ENCODE measurements at places on chromosomes 7 and 10. TPM values are rescaled to one million over a fixed set of nuclear protein-coding genes. Genes with fewer than 3 reads are reported as not detected.
A peak's percentile ranks its signal among the peaks of the same experiment; 100 is the strongest.

The SLC13A1 gene
- not detected for total RNA-seq

The UNC5B gene
- 0.05 TPM for total RNA-seq

The TUBB8 gene
- total RNA-seq: not detected

The NUTM2A gene
- total RNA-seq: not detected

The SCIN gene
- 0.05 TPM for total RNA-seq

The VWA2 gene
- total RNA-seq: not detected

The LYZL2 gene
- not detected for total RNA-seq

The CHRM2 gene
- not detected for total RNA-seq

The HOXA6 gene
- not detected for total RNA-seq

DNA sequence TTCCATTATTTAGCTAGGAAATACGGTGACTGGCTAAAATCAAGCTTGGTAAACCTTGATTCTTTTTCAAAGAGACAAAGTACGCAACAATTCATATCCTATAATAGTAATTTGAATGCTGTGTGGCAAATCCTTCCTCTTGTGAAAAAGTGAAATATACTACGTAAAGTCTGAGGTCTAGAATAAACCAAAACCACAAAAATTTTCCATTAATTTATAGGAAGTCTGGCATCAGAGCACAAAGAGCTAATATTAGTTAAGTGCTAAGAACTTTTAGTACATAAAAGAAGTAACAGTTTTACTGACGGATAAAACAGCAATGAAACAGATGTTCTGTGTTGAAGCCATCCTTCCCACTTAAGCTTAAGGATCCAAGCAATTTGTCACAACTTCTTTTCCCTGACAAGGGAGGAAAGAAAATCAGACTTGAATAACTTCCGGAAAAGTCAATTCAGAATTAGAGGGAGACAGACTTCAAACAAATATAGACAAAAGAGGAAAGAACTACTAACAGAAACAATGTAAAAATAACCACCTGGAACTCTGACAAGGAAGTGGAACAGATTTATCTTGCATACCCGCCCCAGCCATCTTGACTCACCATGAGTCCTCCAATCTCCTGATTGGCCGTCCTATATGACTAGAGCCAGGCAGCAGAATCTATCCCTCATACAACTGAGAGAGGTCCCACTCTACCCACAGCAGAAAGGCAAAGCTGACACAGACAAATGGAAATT is 34.6 kb downstream of the RHEB start:
- H3K4me1 ChIP-seq: peaks cover 19% of the 10 kb centered on the region
- no peaks in the 10 kb centered on the region for H3K27me3 ChIP-seq
- peak; percentile 14 for DNase-seq
- H3K4me3 ChIP-seq: no peak overlapping the region

GRCh38 chr7:31478721-31479120 is 35.2 kb upstream of the ITPRID1 start:
- H3K27me3 ChIP-seq: no peaks in the 10 kb centered on the region
- no peak for DNase-seq
- no peak overlapping the region for H3K4me3 ChIP-seq

DNA sequence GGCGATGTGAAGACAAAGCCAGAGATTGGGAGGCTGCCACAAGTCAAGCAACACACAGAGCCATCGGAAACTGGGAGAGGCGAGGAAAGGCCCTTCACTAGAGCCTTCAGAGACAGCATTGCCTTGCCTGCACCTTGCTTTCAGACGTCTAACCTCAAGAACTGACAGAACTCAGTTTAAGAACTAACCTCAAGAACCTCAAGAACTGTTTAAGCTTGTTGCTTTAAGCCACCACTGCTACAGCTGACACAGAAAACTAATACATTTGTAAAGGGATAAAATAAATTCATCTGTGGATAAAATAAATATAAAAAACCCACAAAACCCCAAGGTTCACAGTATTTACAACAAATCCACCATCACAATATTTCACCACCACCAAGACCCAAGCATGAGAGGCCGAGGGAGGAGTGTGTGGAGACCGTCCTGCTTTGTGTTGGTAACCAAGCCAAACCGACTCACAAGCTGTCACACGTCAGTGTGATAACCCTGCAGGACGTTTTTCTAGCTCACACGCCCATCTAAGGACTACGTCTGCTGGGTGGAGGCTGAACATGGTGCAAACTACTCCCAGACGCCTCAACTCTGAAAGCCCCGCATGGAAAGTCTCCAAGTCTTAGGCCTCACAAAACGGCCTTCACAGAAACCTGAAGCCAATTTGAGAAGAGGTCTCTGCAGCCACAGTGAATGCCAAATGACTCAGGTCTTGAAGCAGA is 116.8 kb downstream of the ABLIM1 start:
- peak overlapping the region; percentile 95 for H3K27ac ChIP-seq
- H3K36me3 ChIP-seq: no peaks in the 10 kb centered on the region
- DNase-seq: peak; percentile 87
- H3K27me3 ChIP-seq: no peaks in the 10 kb centered on the region

DNA sequence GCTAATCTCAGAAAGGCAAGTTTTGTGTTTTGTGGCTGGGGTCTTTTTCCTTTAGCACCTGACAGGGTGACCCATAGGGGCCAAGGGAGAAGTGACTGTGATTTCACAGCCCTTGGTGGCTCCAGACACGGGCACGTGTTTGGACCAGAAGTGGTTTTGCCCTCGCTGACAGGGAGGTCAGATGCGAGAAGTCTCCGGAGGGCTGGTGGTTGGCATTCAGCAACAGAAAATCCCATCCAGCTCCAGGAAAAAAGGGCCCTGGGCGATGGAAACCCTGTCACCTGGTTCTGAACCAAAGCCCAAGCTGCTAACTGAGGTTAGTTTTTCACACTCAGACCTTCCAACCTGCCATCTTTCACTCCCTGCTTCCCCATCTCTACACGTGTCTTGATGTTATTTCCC is 272.9 kb downstream of the TRIL start:
- H3K27ac ChIP-seq: no peak overlapping the region
- no peaks in the 10 kb centered on the region for H3K4me1 ChIP-seq
- peaks cover 21% of the 10 kb centered on the region for H3K27me3 ChIP-seq
- no peak for DNase-seq

DNA sequence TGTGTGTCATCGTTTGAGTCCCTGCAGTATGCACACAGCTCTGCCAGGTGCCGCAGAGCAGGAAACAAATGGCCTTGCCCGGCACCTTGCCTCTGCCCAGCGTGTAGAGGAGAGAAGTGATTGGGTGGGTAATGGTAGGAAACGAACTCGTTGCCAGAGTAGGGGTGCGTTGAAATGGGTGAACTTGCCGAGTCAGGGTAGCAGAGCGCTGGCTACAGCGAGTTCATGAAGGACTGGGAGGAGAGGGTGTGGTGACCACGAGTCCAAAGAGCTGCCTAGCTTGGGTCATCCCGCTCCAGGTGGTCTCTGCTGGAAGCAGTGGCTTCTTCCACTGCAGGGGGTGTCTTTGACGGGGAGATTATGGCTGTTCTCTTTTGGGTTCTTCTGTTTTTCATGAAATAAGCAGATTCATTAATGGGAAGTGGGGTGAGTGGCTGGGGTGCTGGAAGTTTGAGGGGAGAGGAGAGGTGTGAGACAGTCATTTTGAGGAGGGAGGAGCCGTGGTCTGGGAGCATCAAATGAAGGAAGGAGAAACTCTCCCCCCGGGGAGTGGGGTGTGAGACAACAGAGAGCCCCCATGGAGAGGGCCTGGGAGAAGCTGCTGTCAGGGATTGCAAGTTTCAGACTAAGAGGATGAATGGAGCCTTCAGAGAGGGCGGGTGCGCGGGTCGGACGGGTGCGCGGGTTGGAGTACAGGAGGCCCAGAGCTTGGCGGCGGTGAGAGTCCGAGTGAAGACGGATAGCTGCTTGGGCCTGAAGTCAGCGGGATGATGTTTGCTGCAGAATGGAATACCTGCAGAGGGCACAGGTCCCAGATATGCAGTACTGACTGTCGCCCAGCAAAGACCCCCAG is 26.2 kb downstream of the PPP2R2D start:
- H3K4me3 ChIP-seq: no peak overlapping the region
- DNase-seq: no peak
- H3K4me1 ChIP-seq: peaks cover 79% of the 10 kb centered on the region
- H3K27me3 ChIP-seq: no peaks in the 10 kb centered on the region

DNA sequence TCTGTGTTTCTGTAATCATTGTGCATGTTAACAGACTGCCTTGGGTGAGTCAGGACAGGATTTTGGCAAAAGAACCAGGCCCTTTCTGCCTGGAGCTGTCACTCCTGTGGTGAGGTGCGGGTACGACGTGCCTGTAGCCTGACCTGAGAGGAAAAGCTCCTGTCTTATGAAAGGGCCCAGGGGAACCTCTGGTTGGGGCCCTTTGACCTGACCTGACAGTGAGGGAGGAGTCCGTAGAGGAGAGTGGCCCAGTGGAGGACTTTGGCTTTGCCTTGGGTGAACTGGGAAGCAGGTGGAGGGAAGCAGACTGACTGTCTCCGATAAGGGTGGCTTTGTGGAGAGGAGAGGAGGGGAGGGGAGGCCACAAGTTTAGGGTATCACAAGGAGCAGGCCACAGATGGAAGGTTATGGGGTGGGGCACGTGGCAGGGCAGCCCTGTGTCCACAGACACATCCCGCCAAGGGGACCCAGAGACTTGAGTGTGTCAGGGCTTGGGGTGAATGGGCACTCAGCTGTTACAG is 6.9 kb downstream of the PFKP start:
- H3K27ac ChIP-seq: no peak overlapping the region
- H3K36me3 ChIP-seq: peaks cover 54% of the 10 kb centered on the region
- peaks cover 63% of the 10 kb centered on the region for H3K4me1 ChIP-seq
- H3K4me3 ChIP-seq: no peak overlapping the region
- DNase-seq: no peak
- no peaks in the 10 kb centered on the region for H3K27me3 ChIP-seq

- no peak for DNase-seq
- H3K27ac ChIP-seq: no peak overlapping the region
- no peaks in the 10 kb centered on the region for H3K4me1 ChIP-seq
- H3K4me3 ChIP-seq: no peak overlapping the region
These were observed 47.2 kb downstream of the XPNPEP1 start for GRCh38 chr10:109875828-109876821.

- H3K36me3 ChIP-seq: no peaks in the 10 kb centered on the region
- H3K27me3 ChIP-seq: peaks cover 60% of the 10 kb centered on the region
- no peak overlapping the region for H3K27ac ChIP-seq
- H3K4me3 ChIP-seq: no peak overlapping the region
- H3K4me1 ChIP-seq: peaks cover 12% of the 10 kb centered on the region
These were observed 1.2 kb downstream of the SFRP4 start for GRCh38 chr7:37915438-37915837.

DNA sequence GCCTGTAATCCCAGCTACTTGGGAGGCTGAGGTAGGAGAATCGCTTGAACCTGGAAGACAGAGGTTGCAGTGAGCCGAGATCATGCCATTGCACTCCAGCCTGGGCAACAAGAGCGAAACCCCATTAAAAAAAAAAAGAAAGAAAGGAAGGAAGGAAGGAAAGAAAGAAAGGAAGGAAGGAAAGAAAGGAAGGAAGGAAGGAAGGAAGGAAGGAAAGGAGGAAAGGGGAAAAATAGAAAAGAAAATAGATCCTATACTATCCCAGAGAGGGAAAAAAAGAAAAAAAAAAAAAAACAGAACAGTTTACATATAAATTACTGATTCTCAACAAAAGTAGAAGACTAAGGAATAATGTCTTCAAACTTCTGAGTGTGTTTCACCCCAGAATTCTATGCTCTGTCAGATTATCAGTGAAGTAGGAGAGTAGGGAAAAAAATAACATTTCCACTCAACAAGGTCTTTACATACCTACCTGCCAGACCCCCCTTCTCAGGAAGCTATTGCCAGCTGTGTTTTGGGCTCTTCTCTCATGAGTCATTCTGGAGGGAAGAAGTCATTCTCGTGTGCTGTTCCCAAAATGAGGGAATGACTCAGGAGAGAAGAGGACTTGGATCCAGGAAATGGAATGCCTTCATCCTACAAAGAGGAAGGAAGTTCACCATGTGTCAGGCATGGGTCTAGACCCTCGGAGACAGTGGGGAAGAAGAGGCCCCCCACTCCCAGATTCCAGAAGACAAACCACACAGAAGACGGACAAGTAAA is 20.9 kb downstream of the RGS10 start:
- peak overlapping the region; percentile 50 for H3K27ac ChIP-seq
- H3K4me1 ChIP-seq: peaks cover 75% of the 10 kb centered on the region
- DNase-seq: no peak
- no peak overlapping the region for H3K4me3 ChIP-seq
- no peaks in the 10 kb centered on the region for H3K27me3 ChIP-seq

DNA sequence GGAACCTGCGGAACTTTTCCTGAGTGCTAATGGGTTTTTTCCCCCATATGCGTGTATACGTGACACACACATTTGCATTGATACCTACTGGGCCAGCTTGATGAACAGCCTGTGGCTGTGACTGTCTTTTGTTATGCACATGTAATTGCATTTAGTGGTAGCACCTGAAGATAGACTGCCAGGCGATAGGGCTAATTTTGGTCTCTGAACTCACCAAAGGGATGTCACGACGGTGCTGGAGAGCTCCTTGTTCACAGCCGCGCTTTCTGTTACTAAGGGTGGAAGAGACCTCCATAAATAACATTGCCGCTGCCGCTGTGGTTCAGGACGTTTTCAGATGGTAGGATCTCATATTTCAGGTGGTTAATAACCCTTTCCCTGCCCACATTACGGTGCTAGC is 133.2 kb downstream of the CAMK1D start:
- no peak overlapping the region for H3K27ac ChIP-seq
- DNase-seq: no peak

- peaks cover 34% of the 10 kb centered on the region for H3K36me3 ChIP-seq
- peaks cover 67% of the 10 kb centered on the region for H3K4me1 ChIP-seq
- no peaks in the 10 kb centered on the region for H3K27me3 ChIP-seq
These were observed 6.4 kb downstream of the AGBL3 start for GRCh38 chr7:134992626-134993179.

GRCh38 chr7:30405179-30405578 is 73.4 kb downstream of the NOD1 start:
- DNase-seq: no peak
- no peak overlapping the region for H3K27ac ChIP-seq
- H3K4me1 ChIP-seq: no peaks in the 10 kb centered on the region
- H3K27me3 ChIP-seq: no peaks in the 10 kb centered on the region
- peaks cover 1% of the 10 kb centered on the region for H3K36me3 ChIP-seq

GRCh38 chr7:51680594-51681399 is 364.2 kb upstream of the COBL start:
- H3K27me3 ChIP-seq: no peaks in the 10 kb centered on the region
- no peak for DNase-seq
- no peaks in the 10 kb centered on the region for H3K4me1 ChIP-seq

GRCh38 chr10:46282842-46283574 is 3.8 kb upstream of the ANTXRL start:
- no peak overlapping the region for H3K27ac ChIP-seq
- H3K36me3 ChIP-seq: no peaks in the 10 kb centered on the region
- no peak for DNase-seq
- peak overlapping the region; percentile 91 for H3K4me3 ChIP-seq

DNA sequence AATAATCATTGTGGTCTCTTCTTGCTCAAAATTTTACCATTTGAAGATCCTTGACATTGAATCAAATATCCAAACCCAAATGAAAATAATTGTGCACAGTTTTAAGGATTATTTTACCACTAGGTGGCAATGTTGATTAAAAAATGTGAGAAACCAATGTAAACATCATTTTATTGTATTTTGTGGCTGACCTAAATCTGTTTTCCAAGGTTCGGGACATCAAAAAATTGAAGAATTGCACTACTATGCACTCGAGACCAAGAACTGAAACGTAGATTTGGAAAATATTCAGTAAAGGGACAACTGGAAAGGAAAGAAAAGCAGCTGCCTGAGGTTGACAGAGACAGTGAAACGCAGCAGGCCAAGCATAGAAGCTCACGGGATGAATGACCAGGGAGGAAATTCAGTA is 259.3 kb downstream of the SNX13 start:
- no peak for DNase-seq
- no peaks in the 10 kb centered on the region for H3K4me1 ChIP-seq
- H3K27ac ChIP-seq: peak overlapping the region; percentile 9
- no peaks in the 10 kb centered on the region for H3K36me3 ChIP-seq
- H3K27me3 ChIP-seq: no peaks in the 10 kb centered on the region
